ENCODE measurements at places on chromosomes 12 and 14.

DNA sequence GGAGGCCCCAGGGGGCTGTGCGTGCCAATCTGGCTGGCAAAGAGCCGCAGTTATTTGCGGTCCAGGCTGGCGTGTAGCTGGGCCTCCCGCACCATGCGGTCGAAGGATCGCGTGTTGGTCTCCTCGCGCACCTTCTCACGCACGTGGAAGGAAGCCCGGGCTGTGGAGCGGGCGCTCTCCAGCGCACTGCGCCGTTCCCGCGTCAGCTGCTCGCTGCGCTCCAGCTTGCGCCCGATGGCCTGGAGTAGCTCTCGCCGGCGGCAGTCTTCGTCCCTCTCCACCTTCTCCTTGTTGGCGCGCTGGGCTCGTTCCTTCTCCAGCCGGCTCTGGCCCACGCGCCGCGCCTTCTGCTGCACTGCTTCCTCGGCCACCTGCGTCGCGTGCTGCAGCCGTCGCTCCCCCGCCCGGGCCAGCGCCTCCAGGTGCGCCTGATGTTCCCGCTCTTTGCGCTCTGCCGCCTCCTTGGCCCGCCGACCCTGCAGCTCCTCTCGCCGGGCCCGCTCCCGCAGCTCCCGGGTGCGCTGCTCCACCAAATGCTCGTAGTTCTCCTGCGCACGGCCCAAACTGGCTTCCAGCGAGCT lies 3.1 kb downstream of the CCDC177 start:
- no peak for DNase-seq

GRCh38 chr12:48510111-48510510 lies 15.3 kb upstream of the OR8S1 start:
- DNase-seq: no peak

DNA sequence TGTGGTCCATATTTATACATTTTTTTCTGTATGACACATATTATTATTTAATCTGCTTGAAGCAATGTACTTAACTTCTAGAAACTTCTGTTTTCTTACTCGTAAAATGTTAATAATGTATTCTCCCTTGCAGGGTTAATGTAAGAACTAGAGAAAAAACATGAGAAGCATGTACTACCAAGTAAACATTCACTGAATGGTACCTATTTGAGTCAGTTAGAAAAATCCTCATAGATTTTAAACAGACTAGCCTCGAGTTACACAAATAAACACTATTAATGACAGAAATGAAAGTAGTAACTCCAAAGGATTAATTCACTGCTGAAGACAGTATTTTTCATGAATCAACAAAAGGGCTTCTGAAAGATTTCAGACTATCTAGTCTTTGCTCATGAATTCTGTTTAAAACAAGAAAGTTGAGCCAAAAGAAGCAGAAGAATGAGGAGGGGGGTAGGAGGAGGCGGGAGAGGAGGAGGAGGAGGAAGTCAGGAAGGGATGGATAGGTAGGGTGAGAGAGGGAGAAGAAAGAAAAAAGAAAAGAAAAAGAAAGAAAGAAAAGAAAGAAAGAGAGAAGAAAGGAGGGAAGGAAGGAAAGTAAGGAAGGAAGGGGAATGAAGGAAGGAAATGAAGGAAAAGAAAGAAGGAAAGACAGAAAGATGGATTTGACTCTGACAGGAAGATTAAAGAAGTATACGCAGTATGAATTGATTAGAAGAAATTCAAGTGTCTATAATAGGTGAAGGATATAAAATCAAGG lies 68.2 kb upstream of the CCDC91 start:
- DNase-seq: no peak

- DNase-seq: no peak
These were observed 52.0 kb downstream of the NOC4L start for GRCh38 chr12:132196038-132196872.

GRCh38 chr12:4084573-4084972 lies 189.0 kb upstream of the CCND2 start:
- DNase-seq: no peak

GRCh38 chr14:21384494-21384851 lies 654 bp upstream of the SUPT16H start:
- DNase-seq: no peak

- no peak for DNase-seq
These were observed 283.4 kb downstream of the DAD1 start for GRCh38 chr14:22305607-22306006.

GRCh38 chr12:53244337-53244736 lies 12.3 kb upstream of the RARG start:
- DNase-seq: no peak

DNA sequence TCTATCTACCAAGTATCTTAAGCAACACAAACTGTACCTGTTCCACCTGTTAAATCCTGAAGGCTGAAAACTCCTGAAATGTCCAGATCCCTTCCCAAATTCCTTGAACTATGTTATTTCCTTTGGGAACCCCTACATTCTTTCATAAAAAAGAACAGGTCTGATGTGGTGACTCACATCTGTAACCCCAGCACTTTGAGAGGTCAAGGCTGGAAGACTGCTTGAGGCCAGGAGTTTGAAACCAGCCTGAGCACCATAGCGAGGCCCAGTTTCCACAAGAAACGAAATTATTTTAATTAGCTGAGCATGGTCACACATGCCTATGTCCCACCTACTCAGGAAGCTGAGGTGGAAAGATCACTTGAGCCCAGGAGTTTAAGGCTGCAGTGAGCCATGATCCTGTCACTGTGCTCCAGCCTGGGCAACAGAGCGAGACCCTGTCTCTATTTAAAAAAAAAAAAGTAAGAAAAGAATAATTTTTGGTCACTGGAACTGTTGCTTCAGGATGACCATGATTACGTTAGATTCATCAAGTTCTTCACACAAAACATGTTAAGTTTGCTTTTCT lies 84.3 kb downstream of the PHLDA1 start:
- DNase-seq: no peak

- DNase-seq: no peak
These were observed 20.9 kb upstream of the NUDT14 start for GRCh38 chr14:105201925-105202513.

- no peak for DNase-seq
These were observed 46.3 kb upstream of the BCL11B start for GRCh38 chr14:99318091-99318958.

DNA sequence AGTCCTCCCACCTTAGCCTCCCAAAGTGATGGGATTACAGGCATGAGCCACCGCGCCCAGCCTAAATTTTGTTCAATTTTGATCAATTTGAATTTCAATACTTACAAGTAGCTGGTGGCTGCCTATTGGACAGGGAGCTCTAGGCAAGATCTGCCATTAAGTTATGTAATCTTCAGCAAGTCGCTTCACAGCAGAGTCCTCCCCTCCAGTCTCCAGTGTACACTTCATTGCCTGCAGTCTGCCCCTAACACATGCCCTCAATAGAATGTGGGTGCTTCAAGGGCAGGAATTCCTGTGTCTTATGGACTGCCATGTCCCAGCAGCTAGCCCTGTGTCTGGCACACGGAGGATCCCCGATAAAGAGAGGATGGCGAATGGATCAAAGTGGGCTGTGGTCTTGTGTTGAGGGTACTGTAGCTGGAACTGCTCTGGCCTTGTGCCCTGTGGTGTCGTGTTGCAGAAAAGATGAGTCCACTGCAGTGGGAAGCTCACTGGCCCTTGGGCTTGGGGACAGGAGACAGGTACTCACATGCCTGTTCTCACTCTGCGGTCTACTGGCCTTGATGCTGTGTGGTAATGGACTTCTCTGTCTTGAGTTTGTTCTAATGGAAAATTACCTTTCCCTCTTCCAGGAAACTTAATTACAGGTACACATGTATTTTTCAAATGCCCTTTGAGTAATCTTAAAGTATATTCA lies 67.6 kb downstream of the TECPR2 start:
- DNase-seq: no peak

DNA sequence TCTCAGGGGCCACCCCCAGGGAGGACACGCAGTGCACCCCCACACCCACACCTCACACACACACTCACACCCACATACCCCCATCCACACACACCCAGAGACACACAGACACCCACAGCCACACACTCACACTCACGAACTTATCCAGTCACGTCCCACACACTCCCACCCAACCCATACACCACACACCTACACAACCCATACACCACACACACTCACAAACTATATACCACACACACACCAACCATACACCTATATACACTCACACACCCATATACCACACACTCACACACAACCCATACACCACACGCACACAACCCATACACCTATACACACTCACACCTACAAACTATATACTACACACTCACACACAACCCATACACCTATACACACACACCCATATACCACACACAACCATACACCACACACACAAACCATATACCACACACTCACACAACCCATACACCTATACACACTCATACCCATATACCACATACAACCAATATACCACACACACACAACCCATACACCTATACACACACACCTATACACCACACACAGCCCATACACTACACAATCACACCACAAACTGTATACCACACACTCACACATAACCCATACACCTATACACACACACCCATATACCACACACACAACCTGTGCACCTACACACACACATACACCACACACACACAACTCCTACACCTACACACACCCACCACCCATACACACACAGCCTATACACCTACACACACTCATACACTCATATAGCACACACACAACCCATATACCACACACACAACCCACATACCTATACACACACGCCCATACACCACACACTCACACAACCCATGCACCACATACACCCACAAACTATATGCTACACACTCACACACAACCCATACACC lies 42.7 kb downstream of the TMEM121 start:
- DNase-seq: no peak

DNA sequence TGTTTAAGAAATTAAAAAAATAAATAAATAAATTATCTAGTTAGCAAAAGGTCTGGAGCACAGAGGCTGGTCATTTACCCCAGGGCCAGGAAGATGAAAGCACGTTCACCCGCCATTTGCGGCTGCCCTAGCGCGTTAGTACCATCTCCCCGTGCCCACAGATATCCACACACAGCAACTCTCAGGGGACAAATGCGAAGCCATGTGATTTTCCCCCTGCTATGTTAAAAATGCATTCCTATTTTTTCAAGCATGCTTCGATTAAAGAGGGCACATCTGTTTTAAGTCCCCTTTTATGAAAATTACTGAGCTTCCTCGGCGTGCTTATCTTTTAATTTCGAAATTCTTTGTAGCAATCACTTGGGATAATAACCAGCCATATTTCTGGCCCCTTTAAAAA lies 56.9 kb upstream of the PIWIL1 start:
- DNase-seq: no peak

GRCh38 chr14:51341338-51341737 lies 101.3 kb downstream of the TMX1 start:
- no peak for DNase-seq

DNA sequence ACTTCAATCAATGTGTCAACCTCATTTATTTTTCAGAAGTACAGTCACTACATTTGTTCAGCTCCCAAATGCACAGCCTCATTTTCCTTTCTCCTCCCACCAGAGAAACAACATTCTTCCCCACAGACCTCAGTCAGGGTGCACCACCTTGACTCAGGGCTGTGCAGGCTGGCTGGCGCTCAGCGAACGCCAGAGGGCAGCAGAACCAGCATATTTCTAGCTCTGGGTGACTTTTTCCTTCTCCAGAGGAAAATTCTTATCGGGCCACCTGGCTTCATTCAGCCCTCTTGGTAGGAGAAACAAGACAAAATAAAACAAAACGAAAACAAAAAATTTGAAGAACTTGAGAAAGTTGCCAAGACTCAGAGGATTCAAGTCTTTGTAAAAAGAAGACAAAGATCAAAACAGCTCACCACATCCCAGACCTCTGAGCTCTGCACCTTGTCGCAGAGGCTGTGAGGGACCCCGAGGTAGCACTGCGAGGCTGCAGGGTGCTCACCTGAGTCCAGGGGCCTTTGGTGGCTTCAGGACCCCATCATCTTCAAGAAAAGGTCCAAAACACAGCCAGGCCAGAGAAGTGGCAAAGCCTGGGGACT lies 33.7 kb downstream of the PAH start:
- DNase-seq: no peak

GRCh38 chr12:117980616-117981015 lies 11.8 kb upstream of the KSR2 start:
- no peak for DNase-seq

DNA sequence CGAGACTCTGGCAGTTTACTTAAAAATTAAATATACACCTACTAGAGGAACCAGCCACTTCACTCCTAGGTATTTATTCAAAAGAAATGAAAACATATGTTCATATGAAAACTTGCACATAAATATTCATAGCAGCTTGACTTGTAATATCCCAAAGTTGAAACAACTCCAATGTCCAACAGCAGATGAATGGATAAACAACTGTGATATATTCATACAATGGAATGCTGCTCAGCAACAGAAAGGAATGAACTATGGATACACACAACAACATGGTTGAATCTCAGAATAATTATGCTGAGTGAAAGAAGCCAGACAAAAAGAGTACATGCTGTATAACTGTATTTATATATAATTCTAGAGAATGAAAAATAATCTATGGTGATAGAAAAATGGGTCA lies 53.4 kb upstream of the DACT1 start:
- DNase-seq: no peak

DNA sequence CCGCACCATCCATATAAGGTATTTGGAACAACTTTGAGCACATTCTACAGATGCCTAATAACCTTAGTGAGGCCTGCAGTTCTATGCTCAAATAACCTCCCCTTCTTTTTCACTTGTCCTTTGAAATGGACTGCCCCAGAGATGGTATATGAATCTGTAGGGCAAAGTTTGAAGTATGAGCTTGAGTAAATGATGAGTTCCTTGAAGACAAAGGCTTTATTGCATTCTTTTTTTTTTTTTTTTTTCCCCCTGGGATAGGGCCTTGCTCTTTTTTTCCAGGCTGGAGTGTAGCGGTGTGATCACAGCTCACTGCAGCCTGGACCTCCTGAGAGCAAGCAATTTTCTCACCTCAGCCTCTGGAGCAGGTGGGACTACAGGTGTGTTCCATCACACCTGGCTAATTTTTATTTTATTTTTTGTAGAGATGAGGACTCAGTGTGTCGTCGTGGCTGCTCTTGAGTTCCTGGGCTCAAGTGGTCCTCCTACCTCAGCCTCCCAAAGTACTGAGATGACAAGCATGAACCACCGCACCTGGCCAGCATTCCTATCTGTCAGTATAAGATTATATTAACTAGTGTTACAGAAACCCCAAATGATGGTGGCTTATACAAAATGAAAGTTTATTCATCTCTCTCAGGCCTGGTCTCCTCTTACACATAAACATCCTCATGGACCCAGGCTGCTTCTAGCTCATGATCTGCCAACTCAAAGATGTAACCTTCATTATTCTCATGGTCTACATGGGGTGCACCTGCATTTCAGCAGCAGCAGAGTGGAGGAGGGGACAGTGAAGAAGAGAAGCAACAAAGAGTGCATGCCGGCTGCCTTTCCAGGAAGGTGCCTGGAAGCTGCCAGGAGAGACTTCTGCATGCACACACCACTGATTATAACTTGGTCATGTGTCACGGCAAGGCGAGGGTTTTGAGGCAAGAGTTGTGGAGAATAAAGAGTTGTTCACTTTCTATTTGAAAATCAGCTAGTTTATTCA lies 101.4 kb downstream of the DUSP16 start:
- DNase-seq: no peak
